NCI-H446 treated with DMSO at 0.1 percent for 48 hours (cell line): ENCODE measurements at places on chromosomes 7 and 10.

GRCh38 chr7:30728591-30729100, 23.3 kb upstream of the INMT start:
- no peak for DNase-seq

GRCh38 chr10:106214243-106214642, 950.3 kb downstream of the SORCS1 start:
- no peak for DNase-seq

GRCh38 chr10:61634746-61635145, 28.0 kb upstream of the CABCOCO1 start:
- no peak for DNase-seq

DNA sequence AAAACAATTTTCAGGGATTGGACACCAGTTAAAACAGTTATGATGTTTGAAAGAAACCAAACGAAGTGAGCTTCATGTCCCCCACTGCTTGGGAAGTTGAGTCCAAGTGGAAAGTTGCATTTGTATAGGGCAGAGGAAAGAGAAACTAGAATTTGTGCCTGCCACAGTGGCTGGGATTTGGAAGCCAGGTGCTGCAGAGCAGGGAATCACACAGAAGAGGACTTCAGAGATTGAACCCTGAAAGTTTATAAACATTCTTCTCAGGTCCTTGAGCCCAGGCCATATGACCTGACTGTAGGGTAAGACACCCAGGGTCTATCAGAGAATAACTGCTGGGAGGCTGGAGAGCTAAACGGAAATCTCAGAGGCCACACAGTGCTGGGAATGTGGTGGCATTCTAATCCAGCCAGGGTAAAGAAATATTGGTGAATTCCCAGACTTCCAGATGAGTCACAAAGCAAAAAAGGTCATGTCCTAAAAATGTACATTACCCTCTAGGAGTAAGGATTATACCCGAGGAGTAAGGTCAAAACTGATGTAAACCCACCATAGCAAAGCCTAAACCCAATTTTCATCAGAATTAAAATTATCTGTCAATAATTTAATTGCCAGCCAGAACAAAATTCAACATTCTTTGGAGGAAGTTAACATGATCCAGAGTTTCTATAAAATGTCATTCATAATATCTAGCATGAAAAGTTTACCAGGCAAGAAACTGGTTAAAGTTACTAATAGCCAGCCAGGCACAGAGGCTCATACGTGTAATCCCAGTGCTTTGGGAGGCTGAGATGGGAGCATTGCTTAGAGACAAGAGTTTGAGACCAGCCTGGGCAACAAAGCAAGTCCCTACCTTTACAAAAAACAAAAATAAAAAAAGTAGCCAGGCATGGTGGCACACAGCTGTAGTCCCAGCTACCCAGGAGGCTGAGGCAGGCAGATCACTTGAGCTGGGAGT, 31.2 kb downstream of the TOMM7 start:
- no peak for DNase-seq

DNA sequence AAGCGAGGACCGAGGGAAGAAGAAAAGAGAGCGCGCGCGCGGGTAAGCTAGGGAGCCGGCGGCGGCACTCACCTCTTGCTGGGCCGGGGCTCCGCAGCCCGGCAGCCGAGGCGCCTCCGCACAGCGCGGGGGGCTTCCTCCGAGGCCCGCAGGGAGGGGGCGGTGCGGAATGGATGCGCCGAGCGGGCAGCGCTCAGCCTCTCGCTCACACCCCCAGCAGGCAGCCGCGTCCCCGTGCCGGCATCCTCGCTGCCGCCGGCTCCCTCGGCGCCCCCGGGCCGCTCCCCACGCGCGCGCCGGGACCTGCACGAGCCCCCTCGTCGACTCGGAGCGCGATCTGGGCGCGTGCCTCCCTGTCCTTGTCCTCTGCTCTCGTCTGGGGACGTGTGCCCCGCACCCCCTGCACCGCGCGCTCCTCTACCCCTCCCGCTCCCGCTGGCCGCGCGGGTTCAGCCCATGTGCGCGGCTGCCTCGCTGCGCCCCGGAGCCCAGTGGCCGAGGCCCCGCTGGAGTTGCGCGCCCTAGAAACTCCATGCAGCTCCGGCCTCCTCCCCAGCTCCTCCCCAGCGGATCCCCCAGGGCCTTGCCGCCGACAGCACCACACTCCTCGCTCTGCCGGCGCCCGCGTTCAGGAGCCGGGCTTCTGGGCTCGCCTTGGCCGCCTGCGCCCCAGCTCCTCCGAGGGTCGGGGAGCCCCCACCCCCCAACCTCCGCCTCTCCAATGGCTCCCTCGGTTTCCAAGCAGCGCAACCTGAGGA, 75.3 kb downstream of the CALN1 start:
- DNase-seq: no peak

GRCh38 chr10:2744547-2745200, 322.7 kb upstream of the PFKP start:
- no peak for DNase-seq

DNA sequence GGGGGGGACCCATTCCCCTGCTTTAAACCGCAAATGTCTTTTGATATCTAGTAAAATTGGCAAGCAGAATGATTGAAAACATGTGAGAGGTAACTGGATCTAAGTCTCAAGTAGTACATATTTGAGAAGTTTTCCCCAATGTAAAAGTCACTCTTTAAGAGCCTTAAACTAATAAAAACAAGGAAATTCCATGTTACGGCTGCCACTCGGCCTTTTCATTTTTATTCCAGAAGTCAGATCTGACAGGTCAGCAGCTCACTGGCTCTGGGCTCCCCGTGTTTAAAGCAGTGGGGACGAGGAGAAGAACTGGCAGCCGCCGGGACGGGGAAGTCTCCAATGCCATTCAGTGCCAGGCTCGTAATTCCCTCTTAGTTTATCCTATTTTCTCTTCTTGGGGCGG, 80.7 kb downstream of the CUX1 start:
- no peak for DNase-seq

GRCh38 chr10:35705051-35705450, 63.0 kb upstream of the FZD8 start:
- no peak for DNase-seq

GRCh38 chr7:534075-534474, 14.4 kb upstream of the PDGFA start:
- no peak for DNase-seq

DNA sequence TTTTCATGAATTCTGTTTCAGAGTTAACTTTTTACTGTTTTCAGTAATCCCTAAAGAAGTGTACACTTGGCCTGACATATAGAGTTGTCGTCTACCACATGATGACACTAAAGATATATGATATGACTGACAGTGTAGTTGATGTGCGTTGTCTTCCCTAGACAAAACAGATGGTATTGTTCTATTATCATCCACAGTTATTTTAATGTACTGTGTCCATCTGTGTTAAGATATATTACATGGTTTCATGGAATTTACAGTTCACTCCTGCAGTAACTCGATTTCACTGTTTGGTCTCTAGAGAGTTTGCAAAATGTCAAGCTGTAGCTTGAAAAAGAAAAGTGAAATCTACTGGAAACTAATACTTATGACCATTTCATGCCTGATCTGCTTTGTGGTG, 18.1 kb downstream of the FOXP2 start:
- DNase-seq: no peak

DNA sequence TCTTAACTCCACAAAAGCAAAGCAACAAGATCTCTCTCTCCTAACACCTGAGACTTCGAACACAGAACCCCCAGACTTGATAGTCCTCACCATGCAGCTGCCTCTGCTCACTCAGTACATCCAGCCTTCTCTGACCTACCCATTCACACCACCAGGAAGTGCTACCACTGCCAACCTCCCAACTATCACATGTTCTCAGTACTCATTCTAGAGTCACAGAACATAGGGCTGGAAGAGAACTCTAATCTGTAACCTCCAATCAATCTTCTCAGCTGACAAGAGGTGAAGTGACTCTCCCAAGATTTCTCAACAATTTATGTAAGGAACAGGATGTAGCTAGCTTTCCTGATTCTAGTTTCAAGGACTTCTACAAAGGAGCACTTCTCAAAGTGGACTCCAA, 3.8 kb downstream of the NUDCD3 start:
- no peak for DNase-seq

DNA sequence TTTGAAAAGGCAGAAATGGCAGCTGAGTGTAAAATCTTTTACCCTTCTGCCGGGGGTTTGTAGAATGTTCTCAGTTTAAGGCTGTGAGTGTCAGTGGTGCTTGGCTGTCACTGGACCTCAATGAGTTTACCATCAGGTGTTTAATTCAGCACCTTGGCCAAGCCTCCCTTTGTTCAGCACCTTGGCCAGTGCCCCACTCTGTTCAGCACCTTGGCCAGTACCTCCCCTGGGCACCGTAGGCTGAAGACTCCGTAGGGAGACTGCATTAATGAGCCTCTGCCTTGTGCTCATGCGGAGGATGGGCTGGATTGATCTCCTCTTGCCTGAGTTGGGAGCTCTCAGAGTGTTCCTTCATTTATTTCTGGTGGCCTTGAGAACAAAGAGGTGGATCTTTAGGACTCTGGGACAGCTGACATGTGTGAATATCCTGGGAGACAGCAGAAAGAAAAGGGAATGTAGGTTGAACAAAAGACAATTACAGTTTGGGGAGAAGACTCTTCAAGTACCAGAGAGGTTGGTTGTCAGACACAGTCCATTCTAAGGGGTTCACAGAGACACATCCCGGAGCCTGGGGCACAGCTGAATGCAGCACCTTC, 1.6 kb downstream of the FAM24A start:
- no peak for DNase-seq

DNA sequence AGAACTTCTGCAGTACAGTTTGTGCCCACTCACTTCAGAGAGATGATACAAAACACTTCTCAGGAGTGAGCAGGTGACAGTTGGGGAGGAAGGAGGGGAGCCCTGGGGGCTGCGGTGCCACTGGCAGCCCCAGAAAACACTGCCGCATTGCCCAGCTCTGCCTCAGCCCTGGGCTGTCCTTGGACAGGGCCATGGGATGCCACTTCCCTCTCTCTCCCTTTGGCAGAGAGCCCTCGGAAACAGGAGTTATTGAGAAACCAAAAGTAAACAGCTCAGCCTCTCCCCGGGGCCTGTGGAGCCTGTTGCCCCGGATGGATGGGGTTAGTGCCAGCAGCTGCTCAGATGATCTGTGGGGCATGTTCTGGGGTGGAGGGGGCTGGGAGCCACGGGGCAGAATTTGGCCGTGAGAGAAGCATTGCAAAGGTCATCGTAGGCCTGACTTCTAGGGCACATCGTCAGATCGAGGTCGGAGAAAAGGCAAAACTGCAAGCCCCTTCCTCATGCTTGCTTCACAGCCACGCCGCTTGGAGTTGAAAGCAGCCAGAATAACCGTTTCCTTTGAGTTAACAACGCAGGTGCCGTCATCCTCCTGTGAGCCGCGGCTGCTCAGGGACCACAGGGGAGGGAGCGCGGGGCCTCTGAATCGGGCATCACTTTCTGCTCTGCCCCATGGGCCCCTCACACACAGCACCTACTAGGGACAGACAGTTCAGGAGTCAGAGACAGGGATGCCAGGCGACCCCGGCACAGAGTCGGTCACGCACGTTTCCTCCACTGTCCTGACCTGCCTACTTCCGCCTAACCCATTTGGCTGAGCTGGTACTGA, 256.4 kb downstream of the CAMK1D start:
- peak; percentile 73 for DNase-seq

DNA sequence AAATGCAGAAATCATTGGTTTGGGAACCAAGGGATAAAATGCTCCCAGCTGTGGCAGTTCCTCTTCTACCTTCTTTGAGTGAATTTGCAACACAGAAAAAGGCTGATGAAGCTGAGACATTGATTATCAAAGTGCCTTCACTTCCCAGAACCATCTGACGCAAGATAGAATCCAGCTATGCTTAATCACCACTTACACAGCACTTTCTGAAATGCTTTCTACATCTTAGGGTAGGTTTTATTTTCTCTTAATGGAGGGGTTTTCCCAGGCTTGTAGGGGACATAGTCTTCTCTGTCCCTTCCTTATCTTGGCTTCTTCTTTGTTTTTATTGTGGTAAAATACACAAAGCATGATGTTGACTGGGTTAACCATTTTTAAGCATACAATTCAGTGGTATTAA, 332.6 kb upstream of the ZNF32 start:
- DNase-seq: no peak

DNA sequence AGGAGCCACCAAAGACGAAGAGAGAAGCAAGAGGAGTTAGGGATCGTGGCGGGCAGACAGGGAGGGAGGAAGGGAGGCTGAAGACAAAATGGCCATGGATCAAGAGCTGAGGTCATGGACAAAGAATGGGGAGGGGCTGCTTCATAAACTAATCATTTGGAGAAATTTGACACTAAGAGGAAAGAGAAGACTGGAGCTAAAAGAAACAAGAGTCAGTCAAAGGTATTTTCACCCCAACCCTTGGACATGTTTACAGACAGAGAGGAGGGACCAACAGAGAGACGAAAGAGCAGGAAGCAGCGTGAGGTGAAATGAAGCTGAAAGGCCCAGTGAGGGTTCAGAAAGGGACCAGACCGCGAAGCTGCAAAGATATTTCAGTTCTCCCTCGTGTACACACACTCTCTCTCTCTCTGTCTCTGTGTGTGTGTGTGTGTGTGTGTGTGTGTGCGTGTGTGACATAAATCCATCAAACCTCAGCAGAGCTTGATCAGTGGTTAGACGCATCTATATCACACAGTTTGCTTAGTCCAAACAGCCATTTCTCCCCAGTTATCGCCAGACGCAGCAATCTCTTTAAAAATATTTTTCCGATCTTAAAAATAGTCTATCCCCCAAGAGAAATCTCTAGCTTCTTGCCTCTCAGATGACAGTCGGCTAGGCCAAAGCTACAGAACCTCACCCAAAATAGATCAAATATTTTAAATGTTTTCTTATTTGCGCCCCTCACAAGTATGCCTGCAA, 12.5 kb upstream of the CALD1 start:
- DNase-seq: no peak

DNA sequence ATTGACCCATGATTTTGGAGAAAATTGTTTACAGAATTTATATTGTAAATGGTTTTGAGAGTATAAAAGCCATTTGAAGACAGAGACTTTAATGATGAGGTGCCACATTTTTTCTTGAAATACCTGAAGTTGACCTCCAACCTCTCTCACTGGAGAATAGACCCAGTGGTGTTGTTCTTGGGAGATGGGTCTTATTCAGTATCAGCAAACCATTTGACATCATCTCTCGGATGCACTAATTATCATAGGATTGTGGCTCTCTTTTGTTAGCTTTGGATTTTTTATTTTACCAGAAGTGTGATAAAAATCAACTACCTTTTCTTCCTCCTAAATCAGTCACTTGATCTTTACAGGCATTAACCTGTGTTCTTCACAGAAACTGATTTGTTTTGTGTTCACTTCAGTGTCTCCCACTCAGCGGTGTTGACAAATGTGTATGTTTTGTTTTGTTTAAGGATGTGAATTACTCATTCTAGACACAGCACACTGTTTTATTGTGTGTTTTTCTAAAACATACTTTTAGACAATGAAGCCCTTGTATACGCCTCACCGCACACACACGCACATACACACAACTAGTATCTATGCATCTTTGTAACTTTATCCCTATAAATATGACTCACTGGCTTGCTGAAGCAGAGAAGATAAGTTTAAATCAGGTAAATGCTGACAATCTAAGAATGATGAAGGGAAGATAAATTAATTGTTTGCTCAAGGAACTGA, 455.6 kb downstream of the INHBA start:
- no peak for DNase-seq
